ENCODE measurements at places on chromosomes 13 and 19. TPM values are rescaled to one million over a fixed set of nuclear protein-coding genes. Genes with fewer than 3 reads are reported as not detected.

The SIGLEC9 gene
- 6.2 TPM for polyA plus RNA-seq

DNA sequence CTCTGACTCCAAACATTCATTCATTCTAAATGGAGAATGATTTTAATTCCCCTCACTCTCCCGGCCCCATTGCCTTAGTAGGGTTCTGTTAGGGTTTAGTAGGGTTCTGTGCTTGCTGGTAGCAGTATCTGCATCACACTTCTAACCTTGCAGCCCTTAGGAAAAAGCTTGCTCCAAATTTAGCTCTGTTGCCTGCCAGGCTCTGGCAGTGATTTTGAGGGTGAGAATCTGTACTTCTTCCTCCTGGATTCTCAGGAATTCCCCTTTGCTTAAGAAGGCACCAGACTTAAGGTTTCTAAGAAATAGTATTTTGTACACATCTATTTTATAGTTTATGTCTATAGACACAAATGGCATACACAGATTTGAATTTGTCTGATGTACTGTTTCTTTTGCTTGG, 14.7 kb downstream of the B3GLCT start:
- H3K36me3 ChIP-seq = no peaks in the 10 kb centered on the region
- H3K27ac ChIP-seq = no peak overlapping the region
- H3K4me3 ChIP-seq = no peak overlapping the region
- peaks cover 12% of the 10 kb centered on the region for H3K4me1 ChIP-seq
- no peak for DNase-seq

- no peak for DNase-seq
- H3K4me1 ChIP-seq = peaks cover 37% of the 10 kb centered on the region
- no peak overlapping the region for H3K27ac ChIP-seq
Measured at GRCh38 chr19:2771786-2772674, 11.0 kb downstream of the SGTA start.

- peaks cover 8% of the 10 kb centered on the region for H3K27me3 ChIP-seq
- H3K27ac ChIP-seq = no peak overlapping the region
- H3K36me3 ChIP-seq = no peaks in the 10 kb centered on the region
- no peak for DNase-seq
- no peaks in the 10 kb centered on the region for H3K4me1 ChIP-seq
Measured at GRCh38 chr13:29484796-29485195, 110.7 kb downstream of the SLC7A1 start.

DNA sequence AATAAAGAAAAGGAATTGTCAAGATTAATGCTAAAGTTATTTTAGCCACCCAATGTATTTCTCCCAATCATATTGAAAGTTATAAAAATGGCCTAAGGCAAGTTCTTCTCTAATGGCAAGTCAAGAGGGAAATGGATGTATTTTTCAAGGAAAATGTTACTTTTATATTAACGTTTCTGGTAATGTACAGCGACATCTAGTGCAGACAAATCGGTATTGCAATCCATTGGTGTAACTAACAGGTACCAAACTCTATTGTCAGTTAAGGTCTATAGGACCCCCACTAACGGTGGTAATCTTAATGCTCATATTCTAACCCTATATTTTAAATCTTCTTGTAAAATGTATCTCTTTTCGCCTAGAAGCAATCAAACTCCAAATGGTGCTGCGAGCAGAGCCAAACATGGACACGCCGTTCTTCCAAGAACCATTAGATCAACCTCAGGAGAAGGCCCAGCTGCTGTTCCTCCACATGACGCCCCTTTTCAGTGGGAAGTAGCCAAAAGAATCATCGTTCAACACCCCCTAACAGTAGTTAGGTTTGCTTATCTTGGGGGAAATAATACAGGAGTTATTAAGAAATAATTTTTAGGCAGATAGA, 98.5 kb upstream of the PABPC3 start:
- H3K27ac ChIP-seq = no peak overlapping the region
- H3K4me1 ChIP-seq = no peaks in the 10 kb centered on the region
- no peaks in the 10 kb centered on the region for H3K27me3 ChIP-seq
- H3K36me3 ChIP-seq = no peaks in the 10 kb centered on the region

The LIM2 gene
- polyA plus RNA-seq = 37.9 TPM

- H3K4me3 ChIP-seq = no peak overlapping the region
- H3K4me1 ChIP-seq = no peaks in the 10 kb centered on the region
- no peaks in the 10 kb centered on the region for H3K36me3 ChIP-seq
Measured at GRCh38 chr13:78762825-78763224, 103.9 kb upstream of the OBI1 start.

The MAP2K2 gene
- 75.5 TPM for polyA plus RNA-seq

DNA sequence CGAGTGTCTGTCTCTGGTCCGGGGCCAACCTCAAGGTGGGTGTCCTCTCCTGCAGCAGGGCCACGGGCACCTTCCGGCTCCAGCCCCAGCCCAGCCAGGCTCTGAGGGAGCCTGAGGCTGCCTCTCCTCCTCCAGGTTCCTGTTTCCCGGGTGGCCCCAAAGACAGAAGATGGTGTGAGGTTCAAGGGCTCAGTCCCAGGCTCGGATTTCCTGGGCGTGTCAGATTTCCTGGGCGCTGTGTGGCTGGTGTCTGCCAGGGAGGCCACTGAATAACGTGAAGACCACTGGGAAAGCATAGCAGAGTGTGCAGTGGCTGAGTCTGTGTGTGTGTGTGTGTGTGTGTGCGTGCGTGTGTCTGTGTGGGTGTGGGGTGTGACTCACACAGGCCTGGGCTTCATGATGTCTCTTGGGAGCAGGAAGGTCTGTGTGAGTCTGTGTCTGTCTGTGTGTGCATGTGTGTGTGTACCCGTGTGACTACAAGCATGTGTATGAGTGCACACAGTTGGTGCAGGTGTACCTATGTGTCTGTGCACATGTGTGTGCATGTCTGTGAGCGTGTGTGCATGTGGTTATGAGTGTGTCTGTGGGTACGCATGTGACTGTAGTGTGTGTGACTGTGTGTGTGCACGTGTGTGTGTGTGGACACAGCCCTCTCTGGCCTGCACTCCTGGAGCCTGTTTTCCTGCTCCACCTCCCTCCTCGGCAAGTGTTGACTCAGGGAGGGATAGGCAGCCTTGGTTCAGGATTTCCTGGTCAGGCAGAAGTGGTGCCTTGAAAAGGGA, 28.3 kb downstream of the CEBPA start:
- peak; percentile 32 for DNase-seq
- no peak overlapping the region for H3K4me3 ChIP-seq
- no peaks in the 10 kb centered on the region for H3K27me3 ChIP-seq

- no peaks in the 10 kb centered on the region for H3K36me3 ChIP-seq
- no peak overlapping the region for H3K4me3 ChIP-seq
- H3K27me3 ChIP-seq = peaks cover 4% of the 10 kb centered on the region
- DNase-seq = no peak
- H3K4me1 ChIP-seq = no peaks in the 10 kb centered on the region
- no peak overlapping the region for H3K27ac ChIP-seq
Measured at GRCh38 chr19:50290011-50290410, 39.2 kb downstream of the KCNC3 start.

The ADGRE3 gene
- polyA plus RNA-seq = 0.66 TPM

DNA sequence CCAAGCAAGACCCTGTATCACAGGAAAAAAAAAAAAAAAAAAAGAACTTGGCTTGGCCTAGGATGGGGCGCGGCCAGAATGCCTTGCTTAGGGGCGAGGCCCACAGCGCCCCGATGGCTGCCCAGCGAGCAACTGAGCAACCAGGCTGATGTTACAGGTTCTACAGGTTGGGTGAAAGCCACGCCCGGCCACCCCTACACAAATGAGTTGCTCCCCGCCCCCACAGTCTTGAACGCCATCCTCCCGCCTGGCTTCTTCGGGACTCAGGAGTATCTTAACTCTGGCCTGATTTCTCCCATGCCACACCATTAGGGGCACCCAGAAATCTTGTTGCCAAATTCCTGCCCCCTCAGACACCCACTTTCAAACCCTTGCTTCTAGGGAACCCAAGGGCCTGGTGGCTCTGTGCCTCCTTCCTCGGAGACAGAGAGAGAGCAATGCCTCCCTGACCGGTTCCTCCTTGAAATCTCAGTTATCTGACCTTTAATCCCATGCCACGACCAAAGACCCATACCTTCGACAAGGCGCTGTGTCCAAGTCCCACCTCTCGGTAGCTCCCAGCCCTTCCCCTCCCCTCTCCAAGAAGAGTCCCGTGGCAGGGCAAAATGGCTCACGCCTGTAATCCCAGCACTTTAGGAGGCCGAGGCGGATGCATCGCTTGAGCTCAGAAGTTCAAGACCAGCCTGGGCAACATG, 1.1 kb upstream of the CBLC start:
- H3K4me1 ChIP-seq = no peaks in the 10 kb centered on the region
- no peak overlapping the region for H3K4me3 ChIP-seq
- no peak overlapping the region for H3K27ac ChIP-seq
- H3K36me3 ChIP-seq = no peaks in the 10 kb centered on the region

DNA sequence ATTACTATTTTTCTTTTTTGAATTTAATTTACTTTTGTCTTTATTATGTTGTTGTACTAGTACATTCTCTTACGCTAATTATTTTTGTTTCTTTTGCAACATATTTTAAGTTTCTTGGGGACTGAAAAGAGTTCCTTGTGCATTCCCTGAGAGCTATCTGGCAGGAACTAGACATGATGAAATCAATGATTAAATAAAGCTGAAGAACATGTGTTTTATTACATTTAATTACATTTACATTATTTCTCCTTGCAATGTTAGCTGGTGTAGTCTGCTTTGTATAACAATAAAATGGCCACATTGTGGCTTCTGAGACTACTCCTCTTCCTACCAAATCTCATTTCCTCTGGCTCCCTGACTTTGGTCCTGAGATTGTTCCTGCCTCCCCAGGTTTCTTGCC, 244.9 kb downstream of the NDFIP2 start:
- no peak overlapping the region for H3K27ac ChIP-seq
- no peaks in the 10 kb centered on the region for H3K27me3 ChIP-seq
- H3K4me3 ChIP-seq = no peak overlapping the region
- no peaks in the 10 kb centered on the region for H3K36me3 ChIP-seq

GRCh38 chr13:89970353-89970709, 1377.2 kb upstream of the MIR17HG start:
- peaks cover 1% of the 10 kb centered on the region for H3K27me3 ChIP-seq
- H3K4me1 ChIP-seq = no peaks in the 10 kb centered on the region
- no peak for DNase-seq
- H3K36me3 ChIP-seq = peaks cover 3% of the 10 kb centered on the region

DNA sequence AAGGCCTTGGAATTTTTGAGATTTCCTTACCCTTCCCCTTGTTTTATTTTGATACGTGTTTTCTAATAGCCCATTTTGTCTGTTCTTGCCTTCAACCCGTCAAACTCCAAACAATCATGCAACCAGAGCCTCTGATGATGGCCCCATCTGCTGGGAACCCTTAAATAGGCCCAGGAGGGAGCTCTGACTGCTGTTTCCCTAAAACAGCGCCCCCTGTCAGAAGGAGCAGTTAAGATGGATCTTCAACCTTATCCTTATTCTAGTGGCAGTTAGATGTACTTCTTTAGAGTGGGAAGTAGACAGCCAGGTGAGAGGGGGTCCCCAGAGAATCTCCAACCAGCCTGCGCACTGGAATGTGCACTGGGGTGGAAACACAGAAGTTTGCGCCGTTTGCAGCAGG, 1031.0 kb upstream of the PCDH9 start:
- H3K4me3 ChIP-seq = no peak overlapping the region
- no peaks in the 10 kb centered on the region for H3K4me1 ChIP-seq
- DNase-seq = no peak
- no peaks in the 10 kb centered on the region for H3K36me3 ChIP-seq
- no peak overlapping the region for H3K27ac ChIP-seq

- no peak overlapping the region for H3K4me3 ChIP-seq
- peaks cover 4% of the 10 kb centered on the region for H3K36me3 ChIP-seq
- no peak overlapping the region for H3K27ac ChIP-seq
- H3K27me3 ChIP-seq = no peaks in the 10 kb centered on the region
- H3K4me1 ChIP-seq = peaks cover 70% of the 10 kb centered on the region
Measured at GRCh38 chr19:29687244-29687896, 22.1 kb downstream of the PLEKHF1 start.

- H3K27ac ChIP-seq = no peak overlapping the region
- H3K4me3 ChIP-seq = no peak overlapping the region
- no peaks in the 10 kb centered on the region for H3K36me3 ChIP-seq
- H3K27me3 ChIP-seq = peaks cover 1% of the 10 kb centered on the region
Measured at GRCh38 chr19:58328999-58329398, 2.2 kb downstream of the ZSCAN22 start.

DNA sequence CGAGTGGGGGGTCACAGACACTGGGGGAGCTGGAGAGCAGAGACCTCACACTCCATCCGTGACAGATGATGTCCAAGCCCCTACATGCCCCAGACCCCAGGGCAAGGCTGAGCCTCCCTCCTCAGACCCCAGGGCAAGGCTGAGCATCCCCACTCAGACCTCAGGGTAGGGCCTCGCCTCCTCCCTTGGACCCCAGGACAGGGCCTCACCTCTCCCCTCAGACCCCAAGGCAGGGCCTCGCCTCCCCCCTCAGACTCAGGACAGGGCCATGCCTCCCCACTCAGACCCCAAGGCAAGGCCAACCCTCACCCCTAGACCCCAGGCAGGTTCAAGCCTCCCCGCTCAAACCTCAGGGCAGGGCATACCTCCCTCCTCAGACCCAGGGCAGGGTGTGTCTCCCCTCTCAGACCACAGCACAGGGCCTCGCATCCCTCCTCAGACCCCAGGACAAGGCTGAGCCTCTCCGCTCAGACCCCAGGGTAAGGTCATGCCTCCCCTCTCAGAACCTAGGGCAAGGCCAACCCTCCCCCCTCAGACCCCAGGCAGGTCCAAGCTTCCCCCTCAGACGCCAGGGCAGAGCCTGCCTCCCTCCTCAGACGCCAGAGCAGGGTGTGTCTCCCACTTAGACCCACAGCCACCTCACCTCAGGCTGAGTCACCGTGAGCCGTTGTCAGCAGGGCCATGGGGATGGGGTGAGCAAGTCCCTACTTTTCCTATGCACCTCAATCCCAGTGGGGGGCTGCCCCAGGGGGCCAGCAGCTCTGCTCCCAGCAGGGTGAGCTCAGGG, 1.7 kb upstream of the S1PR4 start:
- peak overlapping the region; percentile 95 for H3K27ac ChIP-seq
- H3K4me3 ChIP-seq = peak overlapping the region; percentile 84
- peak; percentile 70 for DNase-seq
- peaks cover 4% of the 10 kb centered on the region for H3K36me3 ChIP-seq

DNA sequence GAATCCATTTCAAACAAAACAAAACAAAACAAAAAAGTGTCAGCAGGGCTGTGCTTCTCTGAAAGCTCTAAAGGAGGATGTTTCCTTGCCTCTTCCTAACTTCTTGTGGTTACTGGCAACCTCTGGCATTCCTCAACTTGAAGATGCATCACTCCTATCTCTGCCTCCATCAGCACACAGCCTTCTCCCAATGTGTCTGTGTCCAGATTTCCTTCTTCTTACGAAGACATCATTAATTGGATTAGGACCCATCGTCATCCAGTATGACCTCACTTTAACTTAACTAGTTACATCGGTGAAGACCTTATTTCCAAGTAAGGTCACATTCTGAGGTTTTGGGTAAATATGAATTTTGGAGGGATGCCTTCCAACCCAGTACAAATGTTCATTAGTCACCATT, 33.8 kb upstream of the GTF2F2 start:
- H3K4me1 ChIP-seq = no peaks in the 10 kb centered on the region
- no peak overlapping the region for H3K4me3 ChIP-seq
- DNase-seq = no peak
- no peaks in the 10 kb centered on the region for H3K36me3 ChIP-seq
- peaks cover 8% of the 10 kb centered on the region for H3K27me3 ChIP-seq

DNA sequence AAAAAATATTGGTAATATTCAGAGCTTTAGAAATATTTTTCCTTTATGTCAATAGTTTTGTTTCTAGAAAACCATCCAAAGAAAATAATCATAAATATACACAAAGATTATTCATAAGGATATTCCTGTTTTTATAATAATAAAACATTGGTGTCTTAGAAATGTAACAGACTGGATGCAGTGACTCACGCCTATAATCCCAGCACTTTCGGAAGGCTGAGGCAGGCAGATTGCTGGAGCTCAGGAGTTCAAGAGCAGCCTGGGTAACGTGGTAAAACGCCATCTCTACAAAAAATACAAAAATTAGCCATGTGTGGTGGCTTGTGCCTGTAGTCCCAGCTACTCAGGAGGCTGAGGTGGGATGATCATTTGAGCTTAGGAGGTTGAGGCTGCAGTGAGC, 106.8 kb downstream of the DHRS12 start:
- H3K4me3 ChIP-seq = no peak overlapping the region
- no peaks in the 10 kb centered on the region for H3K4me1 ChIP-seq
- no peak for DNase-seq
- no peaks in the 10 kb centered on the region for H3K27me3 ChIP-seq
- H3K36me3 ChIP-seq = peaks cover 3% of the 10 kb centered on the region

All from immature natural killer cell (primary cell).